ENCODE measurements at places on chromosomes 12 and 14. TPM values are rescaled to one million over a fixed set of nuclear protein-coding genes. Genes with fewer than 3 reads are reported as not detected.

The AQP6 gene
- total RNA-seq: not detected

DNA sequence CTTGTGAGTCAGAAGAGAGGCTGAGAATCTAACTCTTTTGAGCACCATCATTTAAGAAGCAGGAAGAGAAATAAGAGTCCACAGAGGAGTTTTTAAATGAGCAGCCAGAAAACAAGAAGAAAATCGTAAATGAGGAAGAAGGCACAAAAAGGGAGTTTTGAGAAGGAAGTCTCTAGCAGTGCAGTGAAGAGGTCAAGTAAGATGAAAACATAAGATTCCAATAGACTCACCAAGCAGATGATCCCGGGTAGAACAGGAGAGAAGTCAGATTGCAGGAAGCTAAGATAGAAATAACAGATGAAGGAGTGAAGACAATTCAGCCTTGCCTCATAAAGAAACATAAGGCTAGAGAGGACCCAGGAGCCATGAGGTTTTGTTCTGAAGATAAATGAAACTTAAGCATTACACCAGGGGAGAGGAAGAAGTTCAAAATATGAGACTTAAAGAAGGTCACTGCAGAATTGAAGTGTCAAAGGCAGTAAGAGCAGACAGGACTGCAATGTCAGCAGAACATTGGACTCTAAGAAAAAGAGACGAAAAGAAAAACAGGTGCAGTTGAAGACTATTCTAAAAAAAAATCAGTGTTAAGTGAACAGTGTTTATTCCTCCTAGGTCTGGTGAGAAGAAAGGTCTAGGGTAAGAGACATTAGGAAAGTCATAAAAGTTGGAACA is 229.0 kb downstream of the SEC23A start:
- no peaks in the 10 kb centered on the region for H3K36me3 ChIP-seq
- H3K27ac ChIP-seq: no peak overlapping the region
- H3K4me1 ChIP-seq: no peaks in the 10 kb centered on the region
- no peak overlapping the region for H3K4me3 ChIP-seq
- no peak for DNase-seq

The KCNK10 gene
- total RNA-seq: not detected

The ST8SIA1 gene
- total RNA-seq: not detected

DNA sequence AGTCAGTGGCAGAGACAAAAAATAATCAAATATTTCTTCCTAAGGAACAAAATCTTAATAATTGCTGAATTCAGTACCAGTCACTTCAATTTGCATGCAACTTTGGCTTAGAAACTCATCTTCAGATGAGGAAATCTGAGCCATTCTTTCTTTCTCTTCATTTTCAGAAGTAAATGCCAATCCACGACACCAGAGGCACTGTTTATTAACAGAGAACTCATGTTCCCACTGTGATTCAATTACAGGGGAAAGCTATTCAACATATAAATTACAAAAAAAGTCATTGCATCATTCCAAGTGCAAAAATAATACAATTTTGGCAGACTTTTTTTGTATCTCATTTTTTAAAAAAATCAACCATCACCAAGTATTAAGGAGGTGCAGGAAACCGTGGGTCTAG is 816.1 kb upstream of the TMEM132C start:
- H3K27ac ChIP-seq: no peak overlapping the region
- peaks cover 29% of the 10 kb centered on the region for H3K27me3 ChIP-seq
- DNase-seq: peak; percentile 14
- H3K4me3 ChIP-seq: no peak overlapping the region
- H3K4me1 ChIP-seq: no peaks in the 10 kb centered on the region

GRCh38 chr12:41943671-41944070 is 201.0 kb downstream of the GXYLT1 start:
- no peak for DNase-seq
- H3K27ac ChIP-seq: no peak overlapping the region
- H3K4me1 ChIP-seq: no peaks in the 10 kb centered on the region

- peaks cover 76% of the 10 kb centered on the region for H3K36me3 ChIP-seq
- no peak for DNase-seq
- peak overlapping the region; percentile 89 for H3K27ac ChIP-seq
- H3K4me1 ChIP-seq: peaks cover 73% of the 10 kb centered on the region
- no peak overlapping the region for H3K4me3 ChIP-seq
These were observed 5.3 kb downstream of the LRP1-AS start for GRCh38 chr12:57142121-57142520.

The DHRS2 gene
- not detected for total RNA-seq
